IMR-90 (cell line): ENCODE measurements at places on chromosomes 1 and 21. TPM values are rescaled to one million over a fixed set of nuclear protein-coding genes. Genes with fewer than 3 reads are reported as not detected.

Gene CAPN8
- total RNA-seq = not detected in 2 replicates

DNA sequence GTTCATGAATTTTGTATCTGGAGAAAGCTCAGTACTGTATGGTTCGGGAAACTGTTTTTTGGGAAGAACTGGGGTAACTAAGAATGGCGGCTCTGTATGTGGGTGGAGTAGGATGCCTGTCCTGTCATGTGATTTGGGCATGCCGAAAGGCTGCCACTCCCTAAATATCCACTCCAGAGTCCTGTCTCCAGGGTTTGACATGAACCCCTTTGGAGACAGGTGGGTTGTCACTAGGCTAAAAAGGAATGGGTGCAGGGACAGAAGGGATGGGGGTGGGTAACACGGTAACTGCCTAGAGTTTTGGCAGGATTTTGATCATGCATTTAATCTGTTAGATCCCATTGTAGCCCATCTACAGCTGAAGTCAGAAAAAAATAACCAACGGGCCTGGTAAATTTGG is 150.1 kb downstream of the KCNJ6 start:
- H3K4me1 ChIP-seq = peaks cover 2% of the 10 kb centered on the region
- DNase-seq = no peak
- H3K36me3 ChIP-seq = no peaks in the 10 kb centered on the region
- H3K4me3 ChIP-seq = no peak overlapping the region
- H3K27ac ChIP-seq = no peak overlapping the region
- H3K27me3 ChIP-seq = no peaks in the 10 kb centered on the region; the same call in 1 of the 2 replicates

DNA sequence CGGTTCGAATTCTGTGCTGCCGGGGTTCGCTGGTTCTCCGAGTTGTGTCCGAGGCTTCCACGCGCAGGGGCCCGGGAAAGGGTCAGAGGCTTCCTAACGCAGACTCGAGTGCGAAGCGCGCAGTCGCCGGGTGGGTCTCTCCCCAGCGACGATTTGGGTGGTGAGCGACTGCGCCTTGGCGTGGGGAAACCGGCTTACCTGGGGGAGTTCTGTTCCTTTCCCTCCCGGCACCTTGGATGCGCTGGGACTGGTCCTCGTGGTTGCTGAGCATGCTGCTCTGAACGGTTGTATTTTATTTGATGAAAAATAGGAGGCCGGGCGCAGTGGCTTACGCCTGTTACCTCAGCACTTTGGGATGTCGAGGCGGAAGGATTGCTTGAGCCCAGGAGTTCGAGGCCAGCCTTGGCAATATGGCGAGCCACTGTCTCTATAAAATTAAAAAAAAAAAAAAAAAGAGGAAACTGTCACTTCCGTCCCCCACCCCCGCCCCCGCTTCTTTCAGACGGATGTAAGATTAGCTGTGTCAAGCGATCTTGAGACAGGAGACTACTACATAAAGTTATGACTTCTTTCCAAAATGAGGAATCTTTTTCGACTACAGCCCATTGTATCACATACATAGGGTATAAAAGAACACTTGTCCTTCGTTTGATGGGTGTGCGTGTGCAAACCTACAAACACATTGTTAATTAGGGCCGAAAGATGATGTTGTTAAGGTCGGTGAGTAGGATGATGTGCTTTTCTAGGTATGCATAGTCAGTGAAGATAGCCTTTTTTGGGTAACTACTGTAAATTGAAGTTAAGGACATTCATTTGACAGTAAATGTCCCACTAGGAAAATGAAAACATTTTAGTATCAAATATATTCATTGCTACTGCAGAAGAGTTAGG is at the start of gene CCDC18:
TSS of gene CCDC18 (plus strand) at position 2 of the 891 bp plus-strand sequence. CDS start 2,638 bp downstream, outside the sequence.
- H3K27ac ChIP-seq = peak within 1 kb of the TSS; percentile 91
- no peaks in the 10 kb centered on the region for H3K27me3 ChIP-seq
- peaks cover 2% of the 10 kb centered on the region; the same call in 1 of the 2 replicates for H3K36me3 ChIP-seq

Gene ITLN2
- not detected in 2 replicates for total RNA-seq
